Gastrocnemius medialis (tissue), 4 donors: ENCODE measurements at places on chromosomes 11 and 22.

- peaks cover 80% of the 10 kb centered on the region for H3K36me3 ChIP-seq
- no peak overlapping the region for H3K4me3 ChIP-seq
- no peak for DNase-seq
- no peaks in the 10 kb centered on the region for H3K4me1 ChIP-seq
- H3K27me3 ChIP-seq: no peaks in the 10 kb centered on the region
- no peak overlapping the region for H3K27ac ChIP-seq
Measured at GRCh38 chr11:85976525-85976924, 92.4 kb downstream of the PICALM start.

DNA sequence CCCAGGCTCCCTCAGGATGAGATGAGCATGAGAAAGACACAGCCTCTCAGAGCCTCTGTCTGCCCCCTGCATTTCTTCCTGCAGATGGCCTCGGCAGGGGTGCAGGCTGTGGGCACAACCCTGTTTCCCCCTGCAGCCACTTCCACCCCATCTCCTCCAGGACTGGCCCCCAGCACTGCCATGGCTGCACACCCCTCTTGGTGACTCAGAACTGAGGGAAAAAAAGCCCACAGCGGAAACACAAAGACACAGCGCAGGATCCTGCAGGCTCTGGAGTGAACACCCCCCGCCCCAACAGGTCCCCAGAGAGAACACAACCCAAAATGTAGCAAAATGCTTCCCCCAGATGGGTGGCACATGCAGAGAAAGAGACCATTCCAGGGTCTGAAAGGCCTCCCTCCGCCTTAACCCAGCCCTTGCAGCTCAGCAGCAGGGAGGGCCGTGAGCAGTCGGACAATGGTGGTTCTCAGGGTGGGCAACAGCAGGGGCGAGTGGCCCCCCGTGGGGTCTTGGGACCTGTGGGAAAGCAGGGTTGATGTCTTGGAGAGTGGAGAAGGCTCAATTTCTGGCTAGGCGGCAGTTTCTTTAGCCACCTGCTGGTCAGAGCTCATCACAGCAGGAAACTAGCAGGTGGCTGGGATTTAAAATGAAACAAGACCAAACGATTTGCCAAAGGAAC, 8.0 kb downstream of the TUBGCP6 start:
- H3K27me3 ChIP-seq: no peaks in the 10 kb centered on the region
- no peak overlapping the region for H3K27ac ChIP-seq
- peaks cover 21% of the 10 kb centered on the region for H3K36me3 ChIP-seq

DNA sequence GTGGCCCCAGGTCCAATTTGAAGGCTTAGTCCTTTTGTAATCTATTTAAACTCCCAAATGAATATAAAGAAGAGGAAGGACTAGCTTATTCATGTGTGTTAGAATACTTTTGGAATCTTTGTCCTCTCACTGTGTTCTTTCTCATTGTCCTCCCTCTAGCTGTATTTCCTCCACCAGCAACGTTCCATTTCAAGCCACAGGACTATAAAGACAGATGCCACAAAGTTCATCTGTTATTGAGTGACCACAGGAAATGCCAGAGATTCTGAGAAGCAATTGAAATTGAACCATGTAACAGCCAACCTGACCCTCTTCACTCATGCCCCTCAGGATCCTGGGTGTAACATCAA, 336.6 kb upstream of the API5 start:
- H3K27me3 ChIP-seq: no peaks in the 10 kb centered on the region
- H3K36me3 ChIP-seq: no peaks in the 10 kb centered on the region
- no peak overlapping the region for H3K4me3 ChIP-seq
- H3K27ac ChIP-seq: no peak overlapping the region
- DNase-seq: no peak

DNA sequence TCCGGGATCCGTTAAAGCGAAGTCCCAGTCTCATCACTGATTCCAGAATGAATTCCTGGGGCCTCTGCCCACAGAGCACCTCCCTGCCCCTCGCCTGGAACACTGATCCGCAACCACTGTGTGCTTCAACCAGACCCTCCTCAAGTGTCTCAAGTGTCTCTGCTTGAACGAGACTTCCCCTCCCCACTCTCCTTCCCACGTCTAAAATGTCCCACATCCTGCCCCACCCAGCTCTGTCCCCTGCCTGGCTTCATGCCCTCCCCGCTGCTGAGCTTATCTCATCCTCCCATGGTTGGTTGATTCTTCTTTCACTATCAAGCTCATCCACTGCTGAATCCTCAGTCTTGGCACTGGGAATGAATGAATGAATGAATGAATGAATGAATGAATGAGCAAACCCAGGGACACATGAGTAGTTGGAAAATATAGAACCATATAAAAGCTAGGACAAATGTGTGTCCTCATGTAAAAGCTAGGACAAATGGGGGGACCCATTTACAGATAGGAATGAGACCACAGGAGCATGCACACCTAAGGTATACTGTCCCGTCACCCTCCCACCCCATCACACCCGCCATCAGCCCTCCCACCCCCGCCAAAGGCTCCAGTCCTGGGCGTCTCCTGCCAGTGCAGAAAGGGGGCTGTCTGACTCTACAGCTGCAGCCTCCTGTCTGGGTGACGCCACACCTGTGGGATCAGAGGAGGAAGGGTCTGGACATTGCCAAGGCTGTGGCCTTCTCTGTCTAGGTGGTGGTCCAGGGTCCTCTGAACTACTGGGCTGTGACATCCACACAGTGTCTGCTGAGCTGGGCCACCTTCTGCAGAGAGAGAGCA, 71.4 kb upstream of the LINC01488 start:
- no peaks in the 10 kb centered on the region for H3K27me3 ChIP-seq
- DNase-seq: no peak
- no peaks in the 10 kb centered on the region for H3K4me1 ChIP-seq
- no peaks in the 10 kb centered on the region for H3K36me3 ChIP-seq
- no peak overlapping the region for H3K4me3 ChIP-seq

GRCh38 chr11:35856756-35857155, 87.1 kb upstream of the LDLRAD3 start:
- no peak for DNase-seq
- no peak overlapping the region for H3K27ac ChIP-seq
- no peaks in the 10 kb centered on the region for H3K36me3 ChIP-seq
